Activated CD8-positive, alpha-beta memory T cell treated with anti-CD3 and anti-CD28 coated beads, Interleukin-2, amount 50 U/mL, for 48 hours (primary cell): ENCODE measurements at places on chromosomes 11 and 22.

DNA sequence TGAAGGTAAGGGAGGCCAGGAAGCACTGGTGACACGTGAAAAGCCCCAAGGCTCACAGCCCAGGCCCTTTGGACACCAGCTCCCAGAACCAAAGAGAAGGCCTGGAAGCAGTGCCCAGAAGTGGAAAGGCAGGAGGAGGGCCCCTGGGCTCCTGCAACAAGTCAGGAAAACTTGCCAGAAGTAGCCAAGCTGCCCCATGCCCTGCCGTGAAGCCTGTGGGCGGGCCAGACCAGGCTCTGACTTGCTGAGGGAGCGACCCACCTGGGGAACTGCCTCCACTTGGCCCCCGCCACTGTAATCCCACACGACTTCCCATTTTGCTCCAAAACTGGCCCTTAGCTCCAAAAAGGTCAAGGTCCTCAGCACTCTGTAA lies 51.3 kb upstream of the ARFGAP3 start:
- no peak for DNase-seq

- DNase-seq: no peak
Measured at GRCh38 chr11:100593291-100593690, 93.8 kb upstream of the ARHGAP42 start.

- DNase-seq: no peak
Measured at GRCh38 chr22:40434106-40434505, 63.7 kb downstream of the SGSM3 start.

DNA sequence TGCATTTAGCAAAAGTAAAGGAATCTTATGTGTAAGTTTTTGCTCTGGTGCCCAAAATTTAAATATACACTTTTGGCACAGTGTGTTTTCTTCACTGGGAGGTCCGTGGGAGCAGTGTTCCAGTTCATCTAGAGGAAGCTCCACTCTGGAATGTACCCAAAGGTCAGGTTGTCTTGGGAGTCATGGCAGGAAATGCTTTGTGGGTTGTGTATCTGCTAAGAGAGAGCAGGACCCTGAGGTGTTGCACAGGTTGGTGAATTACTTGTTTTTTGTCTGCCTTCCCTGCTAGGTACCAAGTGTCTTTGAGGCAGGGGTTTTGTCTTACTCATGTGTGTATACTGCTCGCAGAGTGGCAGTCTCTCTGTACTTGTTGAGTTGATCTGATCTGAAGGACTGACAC lies 37.3 kb downstream of the DIXDC1 start:
- DNase-seq: no peak

GRCh38 chr11:59187587-59187986 lies 15.7 kb downstream of the DTX4 start:
- DNase-seq: no peak

- DNase-seq: no peak
Measured at GRCh38 chr22:38062791-38063190, 5.6 kb downstream of the PICK1 start.

DNA sequence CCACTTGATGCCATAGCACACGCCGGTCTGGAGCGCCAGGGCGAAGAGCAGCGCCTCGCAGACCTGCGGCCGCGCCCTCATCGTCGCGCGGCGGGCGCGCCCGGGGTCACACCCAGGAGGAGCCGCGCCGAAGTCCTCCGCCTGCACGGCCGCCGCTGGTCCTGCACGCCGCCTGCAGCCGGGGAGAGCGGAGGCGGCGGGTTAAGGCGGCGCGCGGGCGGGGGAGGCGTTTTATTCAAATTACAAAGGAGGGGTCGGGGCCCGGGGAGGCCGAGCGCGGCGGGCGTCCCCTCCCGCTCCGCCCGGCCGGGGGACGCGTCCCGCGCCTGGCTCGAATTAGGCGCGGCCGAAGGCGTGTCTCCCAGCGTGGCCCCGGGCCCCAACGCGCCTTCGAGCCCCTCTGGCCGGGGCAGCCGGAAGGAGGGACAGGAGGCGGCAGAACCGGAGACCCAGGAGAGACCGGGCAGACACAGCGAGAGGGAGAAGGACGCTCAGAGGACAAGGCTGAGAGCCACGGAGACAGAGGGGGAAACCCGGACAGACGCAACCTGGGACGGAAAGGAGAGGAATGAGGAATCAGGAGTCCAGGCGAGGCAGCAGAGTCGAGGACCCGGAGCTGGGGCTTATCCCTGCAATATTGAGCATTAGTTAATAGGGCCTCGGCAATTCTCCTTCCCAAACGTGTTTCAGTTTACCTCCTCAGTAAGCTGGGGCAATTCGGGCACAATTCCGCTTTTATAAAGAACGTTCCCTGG lies at the start of gene WNT11:
TSS of gene WNT11 (minus strand) at position 176 of the 755 bp plus-strand sequence. CDS start at position 81, 95 bp downstream.
- peak; percentile 62 for DNase-seq

GRCh38 chr11:37409124-37409523 lies 811.1 kb upstream of the RAG2 start:
- DNase-seq: no peak

- DNase-seq: no peak
Measured at GRCh38 chr11:59416613-59417012, 9.6 kb downstream of the OR5A2 start.

- DNase-seq: peak; percentile 72
Measured at GRCh38 chr11:64916040-64916774, 802 bp downstream of the ATG2A start.

DNA sequence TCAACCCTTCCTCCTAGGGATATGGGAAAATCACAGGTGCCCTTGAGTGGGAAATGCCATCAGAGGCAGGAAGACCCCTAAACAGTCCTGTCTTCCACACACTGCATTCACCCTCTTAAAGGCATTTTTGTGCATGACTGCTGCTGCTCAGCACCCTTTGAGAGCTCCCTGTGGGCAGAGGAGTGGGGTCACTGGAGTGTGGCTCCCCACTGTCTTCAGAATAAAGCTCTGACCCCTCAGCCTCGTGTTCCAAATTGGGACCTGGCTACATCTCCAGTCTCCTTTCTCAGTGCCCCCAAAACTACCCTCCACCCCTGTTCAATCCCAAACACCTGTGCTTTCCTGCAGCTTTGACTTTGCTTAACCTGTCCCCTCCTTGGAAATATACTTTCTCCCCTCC lies 46.6 kb downstream of the CHRDL2 start:
- DNase-seq: no peak

- no peak for DNase-seq
Measured at GRCh38 chr11:92224407-92225124, at the start of gene FAT3. FAT3 (plus strand) TSS chr11:92224818; CDS start chr11:92352113, 127,295 bp downstream.

DNA sequence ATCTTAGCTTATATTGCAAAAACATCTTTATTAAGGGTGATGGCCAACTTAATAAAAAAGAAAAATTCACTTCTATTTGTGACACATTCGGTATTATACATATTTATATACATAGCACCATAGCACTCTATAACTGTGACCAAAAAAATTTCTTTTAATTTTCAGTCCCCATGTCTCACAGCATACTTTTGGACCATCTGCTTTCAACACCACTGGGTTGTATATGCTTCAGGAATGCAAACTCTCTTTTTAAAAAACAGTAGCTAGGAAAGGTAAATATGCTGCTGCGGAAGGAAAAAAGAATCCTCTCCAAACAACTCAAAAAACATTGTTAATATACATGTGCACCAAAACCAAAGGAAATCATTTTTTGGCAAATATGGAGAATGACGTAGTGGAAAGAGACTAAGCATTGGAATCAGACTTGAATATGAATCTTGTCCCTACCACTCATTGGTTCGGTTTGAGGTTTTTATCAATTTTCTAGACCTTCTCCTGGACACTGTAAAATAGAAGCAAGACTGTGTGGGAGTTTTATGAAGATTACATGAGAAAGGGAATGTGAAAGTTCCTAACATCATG lies 227.9 kb downstream of the BLID start:
- DNase-seq: no peak

DNA sequence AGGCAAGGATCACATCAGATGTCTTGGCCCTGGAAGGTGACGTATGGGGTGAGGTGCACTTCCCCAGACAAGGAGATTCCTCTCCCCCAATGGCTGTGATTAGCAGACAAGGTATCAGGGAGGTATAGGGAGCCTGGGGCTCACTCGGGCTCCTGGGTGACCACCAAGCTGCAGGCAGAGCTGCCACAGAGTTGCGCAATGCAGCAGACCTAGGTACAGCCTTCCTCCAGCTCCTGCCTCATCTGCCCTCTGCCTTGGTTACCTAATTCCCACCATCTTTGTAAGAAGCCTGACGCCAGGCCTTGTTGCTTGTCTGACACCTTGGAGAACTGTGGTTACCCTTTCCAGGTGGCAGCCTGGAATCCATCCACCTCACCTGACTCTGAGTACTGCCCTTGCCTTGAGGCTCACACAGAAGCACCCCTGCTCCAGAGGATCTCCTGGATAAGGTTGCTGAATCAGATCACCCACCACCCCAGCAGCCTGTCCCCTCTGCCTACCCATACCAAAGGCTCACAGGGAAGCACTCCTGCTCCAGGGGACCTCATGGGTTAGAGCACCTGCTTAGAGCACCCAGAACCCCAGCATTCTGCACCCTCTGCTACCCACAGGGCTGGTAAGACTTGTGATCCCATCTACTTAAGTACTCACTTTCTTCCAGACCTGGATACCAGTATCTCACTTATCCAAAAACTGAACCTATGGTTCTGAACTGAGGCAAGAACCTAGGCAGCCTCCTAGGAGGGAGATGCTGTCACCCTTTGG lies 40.4 kb downstream of the GAB4 start:
- peak; percentile 39 for DNase-seq

DNA sequence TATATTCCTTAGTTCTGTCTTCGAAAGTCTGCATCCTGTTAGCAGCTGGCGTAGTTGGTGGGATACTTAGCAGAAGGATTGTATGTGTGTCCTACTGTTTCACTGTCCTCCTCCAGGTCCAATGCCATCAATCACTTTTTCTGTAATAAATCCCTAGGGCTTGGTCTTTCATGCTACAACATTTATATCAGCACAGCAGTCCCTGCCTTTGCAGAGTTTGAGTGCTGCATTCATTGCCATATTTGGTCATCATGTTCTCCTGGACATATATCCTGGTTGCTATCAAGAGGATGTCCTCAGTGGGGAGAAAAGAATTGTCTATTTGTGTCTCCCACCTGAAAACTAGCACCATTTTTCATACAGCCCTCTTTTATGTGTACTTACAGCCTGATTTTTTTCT lies 67.0 kb downstream of the OR5AK2 start:
- no peak for DNase-seq

- no peak for DNase-seq
Measured at GRCh38 chr11:122439866-122440810, 215.4 kb upstream of the UBASH3B start.

DNA sequence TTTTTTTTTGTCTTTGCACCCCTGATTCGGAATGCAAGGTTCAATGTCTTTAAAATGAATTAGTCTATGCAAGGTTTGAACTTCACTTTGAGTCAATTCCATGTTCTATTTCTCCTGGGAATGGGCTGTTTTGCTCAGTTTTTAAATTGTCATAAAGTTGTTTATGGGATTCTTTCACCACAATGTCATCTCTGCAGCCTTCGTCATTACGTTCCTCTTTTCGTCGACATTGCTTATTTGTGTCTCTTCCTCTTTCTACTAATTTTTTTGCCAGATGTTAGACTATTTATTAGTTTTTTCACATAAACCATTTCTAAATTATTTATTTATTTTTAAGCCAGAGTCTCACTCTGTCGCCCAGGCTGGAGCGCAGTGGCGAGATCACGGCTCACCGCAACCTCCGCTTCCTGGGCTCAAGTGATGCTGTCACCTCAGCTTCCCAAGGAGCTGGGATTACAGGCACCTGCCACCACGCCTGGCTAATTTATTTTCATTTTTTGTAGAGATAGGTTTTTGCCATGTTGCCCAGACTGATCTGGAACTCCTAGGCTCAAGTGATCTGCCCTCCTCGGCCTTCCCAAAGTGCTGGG lies 7.1 kb upstream of the TNNT3 start:
- no peak for DNase-seq

DNA sequence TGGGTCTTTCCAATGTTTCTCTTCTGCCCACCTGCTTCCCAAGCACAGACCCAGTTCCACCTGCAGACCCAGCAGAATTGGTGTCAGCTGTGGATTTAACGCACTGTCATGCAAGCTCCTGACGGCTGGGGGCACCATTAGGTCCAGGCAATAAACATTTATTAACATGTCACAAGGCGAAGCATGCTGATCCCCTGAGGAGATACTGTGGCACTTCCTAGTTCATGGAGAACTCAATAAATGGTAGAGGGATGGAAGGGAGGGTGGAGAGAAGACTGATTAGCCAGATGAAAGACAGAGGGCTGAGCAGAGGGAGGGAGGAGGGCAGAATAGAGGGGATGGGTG lies 68.3 kb upstream of the TSPAN18 start:
- no peak for DNase-seq

DNA sequence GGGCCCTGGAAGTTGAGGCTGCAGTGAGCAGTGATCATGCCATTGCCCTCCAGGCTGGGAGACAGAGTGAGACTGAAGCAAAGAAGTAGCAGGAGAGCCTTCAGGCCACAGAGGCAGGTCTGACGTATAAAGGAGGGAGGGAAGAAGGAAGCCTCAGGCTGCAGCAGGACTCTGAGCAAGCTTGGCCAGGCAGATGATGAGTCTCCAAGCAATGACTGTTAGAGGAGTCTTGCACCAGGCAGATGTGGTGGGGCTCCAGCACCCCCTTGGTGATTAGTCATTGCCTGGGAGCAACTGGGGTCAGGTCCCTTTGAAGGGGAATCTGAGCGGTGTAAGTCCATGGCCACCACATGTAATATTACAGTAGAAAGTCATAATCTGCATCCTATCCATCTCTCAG lies 36.6 kb upstream of the NFAM1 start:
- DNase-seq: no peak

DNA sequence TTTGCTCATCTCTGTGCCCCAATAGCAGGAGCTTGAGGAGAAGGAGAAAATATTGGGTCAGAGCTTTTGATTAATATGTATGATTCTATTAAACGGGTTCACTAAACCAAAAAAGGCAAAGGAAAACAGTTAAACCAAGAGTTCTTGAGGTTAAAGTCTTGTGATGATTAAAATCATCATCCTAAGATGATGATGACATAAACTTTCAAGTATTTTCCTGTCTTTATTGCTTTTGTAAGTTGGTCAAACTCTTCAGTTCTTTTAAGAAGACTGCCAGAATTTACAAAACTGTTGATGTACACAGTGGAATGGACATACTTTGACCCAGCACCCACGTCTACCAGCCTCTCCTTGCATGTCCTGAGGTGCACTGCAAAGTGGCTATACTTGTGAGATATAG lies 41.0 kb downstream of the FDX1 start:
- DNase-seq: no peak

- DNase-seq: no peak
Measured at GRCh38 chr22:23280356-23281052, 100.2 kb downstream of the BCR start.

GRCh38 chr11:109972181-109972715 lies 120.9 kb upstream of the ZC3H12C start:
- DNase-seq: no peak

GRCh38 chr11:134503596-134503995 lies 91.6 kb upstream of the B3GAT1 start:
- DNase-seq: no peak
